ENCODE measurements at places on chromosomes 11 and 22. TPM values are rescaled to one million over a fixed set of nuclear protein-coding genes. Genes with fewer than 3 reads are reported as not detected.

ALDH3B2 gene
- total RNA-seq: not detected

GRCh38 chr11:62607714-62608113, 4.9 kb downstream of the EML3 start:
- peak overlapping the region; percentile 19 for H3K4me3 ChIP-seq
- H3K27me3 ChIP-seq: peaks cover 11% of the 10 kb centered on the region
- peaks cover 23% of the 10 kb centered on the region for H3K36me3 ChIP-seq
- DNase-seq: no peak

GRCh38 chr11:27370374-27370773, 7.4 kb upstream of the CCDC34 start:
- no peak overlapping the region for H3K4me3 ChIP-seq
- no peak for DNase-seq
- peaks cover 66% of the 10 kb centered on the region for H3K36me3 ChIP-seq
- H3K27me3 ChIP-seq: no peaks in the 10 kb centered on the region

- H3K27me3 ChIP-seq: no peaks in the 10 kb centered on the region
- no peak overlapping the region for H3K4me3 ChIP-seq
- no peak for DNase-seq
- H3K36me3 ChIP-seq: no peaks in the 10 kb centered on the region
- peaks cover 11% of the 10 kb centered on the region for H3K4me1 ChIP-seq
- H3K27ac ChIP-seq: no peak overlapping the region
Observed at GRCh38 chr22:35959121-35959800, 69.4 kb downstream of the RBFOX2 start.

DNA sequence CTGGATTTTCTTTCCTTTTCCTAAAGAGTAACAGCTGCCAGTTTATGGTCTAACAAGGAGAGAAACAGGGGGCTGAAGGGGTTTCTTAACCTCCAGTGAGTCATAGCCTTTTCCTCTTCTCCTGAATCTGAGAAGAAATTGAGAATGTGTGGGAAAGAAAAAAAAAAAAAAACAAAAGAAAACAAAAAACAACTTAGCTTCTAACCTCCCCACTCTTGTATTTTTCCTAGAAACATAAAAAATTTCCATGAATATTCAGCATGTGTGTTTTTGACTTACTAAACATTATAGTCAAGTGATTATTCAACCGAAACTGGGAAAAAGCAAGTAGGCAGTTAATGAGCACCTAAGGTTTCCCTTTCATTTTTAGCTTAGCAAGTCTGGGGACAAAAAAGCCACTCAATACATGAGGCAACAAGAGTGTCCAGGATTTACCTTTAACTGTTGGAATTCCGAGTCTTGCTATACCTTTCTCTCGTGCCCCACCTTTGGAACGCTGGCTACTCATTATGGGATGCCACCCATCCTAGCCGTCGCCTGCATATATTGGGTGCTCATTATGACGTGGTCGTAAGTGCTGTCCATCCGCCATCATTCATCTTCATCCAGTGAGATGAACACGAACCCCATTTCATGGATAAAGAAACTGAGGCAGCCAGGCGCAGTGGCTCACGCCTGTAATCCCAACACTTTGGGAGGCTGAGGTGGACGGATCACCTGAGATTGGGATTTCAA, 2.4 kb downstream of the ASPHD2 start:
- DNase-seq: no peak
- H3K27me3 ChIP-seq: no peaks in the 10 kb centered on the region
- H3K27ac ChIP-seq: no peak overlapping the region
- no peaks in the 10 kb centered on the region for H3K4me1 ChIP-seq
- 0 out of 3 replicates have a peak overlapping the region, but pooled peaks have one; percentile 12 for H3K4me3 ChIP-seq
- peaks cover 3% of the 10 kb centered on the region for H3K36me3 ChIP-seq

DNA sequence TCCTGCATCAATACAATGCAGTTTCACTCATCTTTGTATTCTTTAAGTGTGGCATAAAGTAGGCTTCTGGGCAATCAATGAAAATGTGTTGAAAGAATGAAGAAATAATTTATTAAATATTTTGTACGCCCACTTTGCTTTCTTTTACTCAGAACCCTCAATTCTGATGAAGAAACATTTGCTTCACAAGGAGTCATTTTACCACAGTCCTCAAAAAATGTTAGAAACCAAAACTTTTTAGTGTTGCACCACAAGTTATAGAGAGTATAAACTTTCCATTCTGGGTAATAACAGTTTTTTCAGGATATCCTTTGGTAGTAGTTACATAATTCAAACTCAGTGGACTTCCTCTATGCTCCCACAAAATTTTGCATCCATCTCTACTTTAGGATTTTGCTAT, 360.5 kb downstream of the DLG2 start:
- H3K36me3 ChIP-seq: peaks cover 2% of the 10 kb centered on the region
- H3K27me3 ChIP-seq: no peaks in the 10 kb centered on the region
- no peaks in the 10 kb centered on the region for H3K4me1 ChIP-seq
- no peak overlapping the region for H3K4me3 ChIP-seq
- no peak overlapping the region for H3K27ac ChIP-seq

DNA sequence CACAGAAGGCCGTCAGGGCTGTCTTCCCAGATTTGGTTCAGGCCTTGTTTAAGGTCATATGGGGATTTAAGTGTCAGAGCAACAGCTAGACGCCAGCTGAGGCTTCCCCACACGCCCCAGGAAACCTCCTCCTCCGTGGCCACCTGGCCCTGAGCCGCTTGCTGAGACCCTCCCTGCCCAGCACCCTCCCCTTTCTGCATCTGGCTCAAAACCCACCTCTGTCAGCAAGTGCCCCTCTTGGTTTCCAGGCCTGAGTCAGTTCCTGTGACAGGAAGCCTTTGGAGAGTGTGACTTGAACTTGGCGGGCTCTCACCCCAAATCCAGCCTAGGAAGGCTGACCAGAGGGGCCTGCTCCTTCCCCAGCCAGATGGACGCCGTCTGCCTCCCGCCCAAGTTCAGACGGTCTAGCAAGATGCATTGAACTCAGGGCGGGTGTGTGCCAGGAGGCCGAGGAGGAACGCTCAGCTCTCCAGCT, 561 bp downstream of the FXYD2 start:
- peak; percentile 37 for DNase-seq
- no peak overlapping the region for H3K27ac ChIP-seq
- no peak overlapping the region for H3K4me3 ChIP-seq

DNA sequence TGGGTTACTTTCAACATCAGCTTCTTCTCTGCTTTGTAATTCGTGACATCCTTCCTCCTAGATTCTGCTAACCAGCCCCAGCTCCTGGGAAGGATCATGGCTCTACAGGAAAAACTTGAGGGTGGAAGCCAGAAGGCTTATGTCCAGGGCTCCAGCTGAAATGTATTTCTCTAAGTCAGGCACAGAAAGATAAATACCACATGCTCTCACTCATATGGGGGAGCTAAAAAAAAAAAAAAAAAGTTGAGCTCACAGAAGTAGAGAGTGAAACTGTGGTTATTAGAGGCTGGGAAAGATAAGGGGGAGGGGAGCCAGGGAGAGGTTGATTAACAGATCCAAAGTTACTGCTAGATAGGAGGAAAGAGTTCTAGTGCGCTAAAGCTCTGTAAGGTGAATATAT, 74.9 kb downstream of the DSCAML1 start:
- DNase-seq: no peak
- no peak overlapping the region for H3K27ac ChIP-seq
- no peaks in the 10 kb centered on the region for H3K36me3 ChIP-seq
- H3K4me1 ChIP-seq: peaks cover 11% of the 10 kb centered on the region

DNA sequence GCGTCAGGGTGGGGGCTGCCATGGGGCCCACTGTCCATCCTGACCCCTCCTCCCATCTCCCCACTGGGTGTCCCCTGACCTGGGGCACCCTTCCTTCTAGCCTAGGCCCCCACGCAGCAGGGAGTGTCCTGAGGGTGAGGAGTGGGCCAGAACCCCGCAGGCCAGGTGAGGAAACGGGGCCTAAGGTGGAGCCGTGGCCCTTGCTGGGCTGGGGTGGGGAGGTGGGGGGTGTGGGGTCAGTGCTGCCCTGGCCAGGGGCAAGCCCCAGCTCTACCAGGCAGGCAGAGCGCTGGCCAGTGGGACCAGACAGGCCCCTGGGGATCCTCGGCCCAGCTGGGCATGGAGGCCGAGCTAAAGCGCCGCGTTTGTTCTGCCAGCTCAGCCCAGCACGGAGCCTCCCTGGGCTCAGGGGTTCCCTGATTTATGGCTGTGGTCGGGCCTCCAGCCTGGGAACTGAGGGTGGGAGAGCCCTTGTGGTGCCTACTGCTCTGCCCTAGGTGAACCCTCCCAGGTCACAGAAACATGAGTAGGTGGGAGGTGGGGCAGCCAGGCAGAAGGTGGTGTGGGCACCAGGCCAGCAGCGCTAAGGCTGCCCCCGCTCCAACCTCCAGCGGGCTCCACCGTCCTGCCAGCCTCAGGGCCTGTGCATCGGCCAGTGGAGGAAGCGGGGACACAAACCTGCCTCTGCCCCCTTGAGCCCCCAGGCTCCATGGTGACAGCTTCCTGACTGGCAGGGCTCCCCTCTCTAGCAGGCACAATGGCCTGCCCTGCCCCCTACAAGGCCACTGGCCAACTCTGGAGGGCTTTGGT, 22.4 kb downstream of the TRMU start:
- no peaks in the 10 kb centered on the region for H3K27me3 ChIP-seq
- no peak overlapping the region for H3K27ac ChIP-seq
- H3K36me3 ChIP-seq: peaks cover 18% of the 10 kb centered on the region
- DNase-seq: no peak
- no peaks in the 10 kb centered on the region for H3K4me1 ChIP-seq

GRCh38 chr11:86052693-86053641, 15.9 kb downstream of the PICALM start:
- no peaks in the 10 kb centered on the region for H3K27me3 ChIP-seq
- H3K36me3 ChIP-seq: no peaks in the 10 kb centered on the region
- H3K4me1 ChIP-seq: no peaks in the 10 kb centered on the region

DNA sequence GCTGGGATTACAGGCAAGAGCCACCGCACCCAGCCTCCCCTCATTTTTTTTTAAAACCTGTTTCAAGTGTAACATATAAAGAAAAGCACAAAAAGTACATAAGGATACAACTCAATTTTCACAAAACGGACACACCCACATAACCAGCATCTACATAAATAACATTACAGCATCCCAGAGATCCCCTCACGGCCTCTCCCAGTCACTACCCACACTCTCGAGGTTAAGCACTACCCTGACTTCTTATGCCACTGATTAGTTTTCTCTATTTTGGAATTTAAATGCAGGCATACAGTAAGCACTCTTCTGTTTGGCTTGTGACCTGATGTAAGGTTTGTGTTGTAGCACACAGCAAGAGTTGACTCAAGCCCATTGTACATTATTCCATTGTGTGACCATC, 82.5 kb downstream of the CLPB start:
- no peaks in the 10 kb centered on the region for H3K27me3 ChIP-seq
- no peak overlapping the region for H3K4me3 ChIP-seq
- DNase-seq: no peak
- H3K36me3 ChIP-seq: no peaks in the 10 kb centered on the region
- no peaks in the 10 kb centered on the region for H3K4me1 ChIP-seq
